ENCODE measurements at places on chromosomes 11 and 22.

GRCh38 chr11:2100361-2101170 lies 38.6 kb downstream of the IGF2 start:
- DNase-seq: no peak

DNA sequence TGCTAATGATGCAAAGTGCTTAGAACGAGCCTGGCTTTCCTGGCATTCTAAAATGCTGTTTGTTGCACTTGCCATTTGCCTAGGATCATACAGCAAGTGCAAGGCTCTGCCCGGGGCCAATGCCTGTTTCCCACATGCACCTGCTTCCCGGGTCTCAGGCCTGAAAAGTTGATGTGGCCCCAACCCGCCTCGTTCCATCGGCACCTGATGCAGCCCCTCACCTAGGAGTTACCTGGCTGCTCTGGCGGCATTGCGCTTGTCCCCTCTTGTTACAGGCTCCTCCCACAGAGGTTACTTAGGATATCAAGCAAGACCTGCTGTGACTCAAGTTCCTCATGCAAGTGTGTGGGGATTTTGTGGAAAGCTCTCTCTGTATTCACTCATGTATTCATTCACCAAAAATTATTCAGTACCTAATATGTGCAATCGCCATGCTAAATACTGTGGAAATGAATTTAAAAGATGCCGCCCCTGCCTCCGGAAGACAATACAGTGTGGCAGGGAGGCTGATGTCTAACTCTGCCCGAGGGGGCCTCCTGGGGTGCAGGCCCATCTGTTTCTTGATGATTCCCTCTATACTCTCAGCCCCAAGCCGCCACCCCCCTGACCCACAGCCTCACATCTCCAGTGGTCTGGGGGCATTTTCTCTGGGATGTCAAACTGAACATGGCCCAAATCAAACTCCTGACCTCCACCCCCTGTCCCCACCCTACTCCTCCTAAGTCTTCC lies 184.5 kb downstream of the EFCAB6 start:
- no peak for DNase-seq

- no peak for DNase-seq
Observed at GRCh38 chr11:47915783-47916182, 64.6 kb upstream of the PTPRJ start.

- DNase-seq: no peak
Observed at GRCh38 chr11:35365961-35366360, 53.4 kb downstream of the SLC1A2 start.

DNA sequence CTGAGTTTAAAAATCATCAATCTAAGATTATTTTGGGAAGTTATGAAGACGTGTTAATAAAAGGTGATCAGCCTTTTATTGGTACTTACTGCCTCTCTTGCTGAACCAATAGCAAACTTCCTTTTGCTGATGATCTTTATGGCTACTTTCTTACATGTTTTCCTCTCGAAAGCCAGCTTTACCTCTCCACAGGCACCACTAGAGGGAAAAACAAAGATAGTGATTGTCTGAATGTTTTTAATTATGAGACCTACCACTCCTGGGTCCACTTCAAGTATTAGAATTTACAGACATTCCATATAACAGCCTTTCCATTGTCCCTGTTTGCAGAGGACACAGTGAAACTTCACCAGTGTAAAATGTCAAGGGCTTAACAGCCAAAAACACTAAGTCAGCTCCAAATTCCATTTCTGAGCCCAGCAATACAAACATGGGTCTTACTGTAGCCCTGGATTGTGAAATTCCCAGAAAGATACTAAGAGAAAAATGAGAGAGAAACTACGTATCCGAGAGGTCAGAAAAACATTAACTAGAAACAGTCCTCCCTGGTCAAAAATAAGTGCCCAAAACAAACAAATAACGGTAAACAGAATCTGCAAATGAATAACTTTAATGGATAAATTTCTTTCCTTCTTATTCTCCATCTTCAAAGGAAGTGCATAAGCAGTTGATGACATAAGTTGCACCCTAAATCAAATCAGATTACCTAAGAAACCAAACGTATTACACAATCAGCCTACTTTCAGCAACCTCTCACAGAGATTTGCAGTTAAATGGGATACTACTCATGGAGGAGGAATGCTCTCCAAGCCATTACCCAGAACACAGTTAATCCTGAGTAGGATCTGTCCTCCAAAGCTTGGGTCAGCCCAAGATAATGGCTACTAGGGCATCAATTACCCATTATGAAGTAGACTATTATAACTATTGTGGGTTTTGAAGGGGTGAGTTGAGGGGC lies 29.5 kb downstream of the CHEK2 start:
- peak; percentile 95 for DNase-seq

DNA sequence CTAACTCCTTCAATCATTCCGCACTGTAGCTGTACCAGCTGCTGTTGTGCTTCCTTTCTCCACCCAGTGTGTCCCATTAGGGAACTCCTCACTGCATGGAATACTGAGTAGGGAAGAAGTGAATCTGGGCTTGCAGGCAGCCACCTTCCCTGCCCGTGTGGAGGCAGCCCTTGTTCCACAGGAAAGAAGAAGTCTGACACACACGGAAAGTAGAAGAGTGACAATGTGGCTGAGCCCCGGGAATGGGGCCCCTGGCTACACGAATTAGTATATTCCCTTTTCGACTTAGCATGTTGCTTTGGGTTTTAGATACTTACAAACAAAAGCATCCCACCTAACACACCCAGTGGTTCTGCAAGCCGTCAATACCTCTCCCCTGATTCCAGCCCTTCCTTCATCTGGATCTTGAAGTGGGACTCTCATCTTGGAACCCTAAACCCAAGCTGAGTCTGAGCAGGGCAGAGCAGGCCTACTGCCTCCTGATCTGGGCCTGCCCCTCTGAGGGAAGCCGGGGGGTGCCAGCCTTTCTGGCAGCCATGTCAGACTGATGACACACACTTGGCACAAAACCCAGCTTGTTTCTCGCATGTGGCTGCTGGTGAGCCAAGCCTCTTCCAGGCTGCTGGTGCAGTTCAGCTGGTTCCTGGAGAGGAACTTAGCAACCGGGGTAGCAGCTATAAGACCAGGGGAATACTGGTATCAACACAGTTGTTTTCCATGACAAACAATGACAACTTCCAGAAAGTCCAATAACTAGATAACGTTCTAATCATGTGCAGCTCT lies 71.6 kb downstream of the C11orf58 start:
- no peak for DNase-seq

DNA sequence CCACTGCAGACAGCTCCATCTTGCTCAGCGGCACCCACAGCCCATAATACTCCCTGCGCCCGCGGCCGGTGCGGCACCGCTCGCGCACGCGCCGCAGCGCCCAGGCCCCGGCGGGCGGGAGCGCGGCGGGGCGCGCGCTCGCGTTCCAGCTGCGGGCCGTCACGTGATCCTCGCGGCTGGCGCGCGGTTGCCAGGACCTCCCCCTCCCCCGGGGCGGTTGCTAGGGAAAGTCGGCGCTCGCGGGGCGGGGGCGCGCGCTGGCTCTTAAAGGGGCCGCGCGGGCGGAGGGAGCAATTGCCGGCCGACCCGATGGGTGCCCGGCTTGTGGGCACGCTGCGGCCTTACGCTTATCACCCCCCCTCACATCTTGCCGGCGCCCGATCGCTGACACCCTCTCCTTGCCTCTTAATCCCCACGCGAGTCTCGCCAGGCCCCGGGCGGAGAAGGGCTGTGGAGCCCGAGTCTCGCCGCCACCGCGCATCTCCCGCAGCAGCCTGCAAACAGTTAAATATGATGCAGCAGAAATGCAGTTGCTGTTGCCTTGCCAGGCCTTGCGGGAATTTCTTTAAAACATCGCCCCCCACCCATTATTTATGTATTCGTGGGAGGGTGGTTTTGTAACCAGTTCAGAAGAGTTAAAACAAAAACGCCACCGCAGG lies at the start of gene CBX6:
TSS of gene CBX6 (minus strand) at position 45 of the 659 bp plus-strand sequence. CDS start at position 19, 26 bp downstream.
- DNase-seq: peak; percentile 59

- no peak for DNase-seq
Observed at GRCh38 chr11:61021661-61022212, 50.3 kb downstream of the CD6 start.

Data from AG09309 (cell line).